Globus pallidus (tissue), 1 donor: ENCODE measurements at places on chromosomes 2 and 18.
A peak's percentile ranks its signal among the peaks of the same experiment; 100 is the strongest.

DNA sequence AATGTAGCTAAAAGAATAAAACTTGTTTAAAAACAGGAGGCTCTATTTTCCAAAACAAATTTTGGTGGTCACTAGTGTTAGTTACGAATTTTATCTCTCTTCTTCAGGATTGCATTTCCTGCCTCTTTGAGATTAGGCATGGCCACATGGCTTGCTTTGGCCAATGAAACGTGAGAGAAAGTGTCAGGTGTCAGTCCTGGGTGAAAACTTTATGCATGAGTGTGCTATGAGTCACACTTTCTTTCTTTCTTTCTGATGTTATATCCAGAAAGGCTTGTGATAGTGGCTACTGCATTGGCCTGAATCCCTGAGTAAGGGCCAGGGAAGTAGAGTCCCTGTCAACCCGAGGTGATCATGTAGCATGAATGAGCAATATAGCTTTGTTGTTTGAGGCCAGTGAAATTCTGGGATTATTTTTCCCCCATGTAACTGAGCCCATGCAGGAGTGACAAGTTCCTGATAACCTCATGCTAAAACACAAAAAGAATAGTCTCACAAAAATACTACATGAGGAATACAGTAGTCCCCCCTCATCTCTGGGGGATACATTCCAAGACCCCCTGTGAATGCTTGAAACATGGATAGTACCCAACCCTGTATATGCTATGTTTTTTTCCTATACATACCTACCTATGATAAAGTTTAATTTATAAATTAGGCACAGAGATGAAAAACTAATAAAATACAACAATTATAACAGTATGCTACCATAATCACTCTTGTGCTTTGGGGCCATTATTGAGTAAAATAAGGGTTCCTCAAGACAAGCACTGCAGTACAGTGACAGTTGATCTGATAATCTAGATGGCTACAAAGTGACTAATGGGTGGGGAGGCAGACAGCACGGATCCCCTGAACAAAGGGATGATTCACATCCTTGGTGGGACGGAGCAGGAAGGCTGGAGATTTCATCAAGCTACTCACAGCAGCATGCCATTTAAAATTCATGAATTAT lies 109.5 kb downstream of the CDC42EP3 start:
- DNase-seq, result no peak

GRCh38 chr2:85418132-85419008 lies at the start of gene SH2D6:
Gene SH2D6 (plus strand): TSS chr2:85418714. CDS start chr2:85429466, 10,752 bp downstream.
- DNase-seq, result peak; percentile 84

DNA sequence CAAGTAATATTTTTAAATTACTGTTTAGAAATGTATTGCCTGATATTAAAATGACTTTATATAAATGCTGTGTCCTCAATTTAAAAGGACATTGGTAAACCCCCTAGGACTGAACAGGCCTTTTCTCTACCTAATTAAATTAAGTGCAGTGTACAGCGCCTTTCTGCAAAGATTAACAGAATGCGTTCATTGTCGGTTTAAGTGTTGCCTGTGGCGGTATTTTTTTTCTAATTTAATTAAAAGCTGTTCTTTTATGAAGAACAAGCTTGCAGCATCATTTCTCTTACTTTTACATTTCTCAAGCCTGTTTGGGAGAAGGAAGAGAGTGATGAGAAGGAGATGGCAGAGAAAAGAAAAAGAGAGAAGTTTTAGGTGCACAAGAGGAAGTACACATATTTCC lies 344.9 kb downstream of the CPS1 start:
- DNase-seq, result no peak

- no peak for DNase-seq
These were observed 43.7 kb upstream of the FOSL2 start for GRCh38 chr2:28348921-28349320.

DNA sequence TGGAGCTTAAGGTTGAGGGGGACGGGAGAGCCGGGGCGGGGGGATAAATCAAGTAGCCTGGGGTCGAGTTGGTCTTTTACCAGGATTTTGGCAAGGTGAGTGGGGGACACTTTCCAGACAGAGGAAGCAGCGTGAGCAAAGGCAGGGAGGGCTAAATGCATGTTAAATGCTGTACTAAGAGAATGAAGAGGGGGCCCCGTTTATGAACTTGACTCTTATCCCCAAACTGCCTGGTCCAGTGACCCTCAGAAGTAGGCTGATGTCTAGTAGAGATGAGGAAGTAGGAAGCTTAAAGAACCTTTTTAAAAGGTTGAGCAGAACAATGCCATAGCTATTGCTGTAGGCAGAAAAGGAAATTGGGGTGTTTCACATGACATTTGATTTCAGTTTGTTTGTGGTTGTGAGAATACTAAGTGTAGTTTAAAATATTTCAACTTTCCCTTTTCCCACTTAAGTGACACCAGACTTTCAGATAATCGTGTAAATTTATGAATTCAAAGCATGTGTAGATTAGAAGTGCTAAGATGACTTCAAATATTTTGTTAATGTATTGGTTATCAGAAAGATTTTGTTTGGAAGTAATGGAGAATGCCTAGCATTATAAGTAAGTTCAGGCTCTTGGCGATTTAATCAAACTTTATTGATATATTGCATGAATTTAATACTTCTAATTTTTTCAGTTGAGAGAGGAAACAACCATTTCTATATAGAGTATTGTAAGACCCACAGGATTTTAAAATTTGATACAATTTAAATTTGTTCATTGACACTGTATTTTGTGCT lies 1.8 kb downstream of the REL start:
- peak; percentile 34 for DNase-seq

DNA sequence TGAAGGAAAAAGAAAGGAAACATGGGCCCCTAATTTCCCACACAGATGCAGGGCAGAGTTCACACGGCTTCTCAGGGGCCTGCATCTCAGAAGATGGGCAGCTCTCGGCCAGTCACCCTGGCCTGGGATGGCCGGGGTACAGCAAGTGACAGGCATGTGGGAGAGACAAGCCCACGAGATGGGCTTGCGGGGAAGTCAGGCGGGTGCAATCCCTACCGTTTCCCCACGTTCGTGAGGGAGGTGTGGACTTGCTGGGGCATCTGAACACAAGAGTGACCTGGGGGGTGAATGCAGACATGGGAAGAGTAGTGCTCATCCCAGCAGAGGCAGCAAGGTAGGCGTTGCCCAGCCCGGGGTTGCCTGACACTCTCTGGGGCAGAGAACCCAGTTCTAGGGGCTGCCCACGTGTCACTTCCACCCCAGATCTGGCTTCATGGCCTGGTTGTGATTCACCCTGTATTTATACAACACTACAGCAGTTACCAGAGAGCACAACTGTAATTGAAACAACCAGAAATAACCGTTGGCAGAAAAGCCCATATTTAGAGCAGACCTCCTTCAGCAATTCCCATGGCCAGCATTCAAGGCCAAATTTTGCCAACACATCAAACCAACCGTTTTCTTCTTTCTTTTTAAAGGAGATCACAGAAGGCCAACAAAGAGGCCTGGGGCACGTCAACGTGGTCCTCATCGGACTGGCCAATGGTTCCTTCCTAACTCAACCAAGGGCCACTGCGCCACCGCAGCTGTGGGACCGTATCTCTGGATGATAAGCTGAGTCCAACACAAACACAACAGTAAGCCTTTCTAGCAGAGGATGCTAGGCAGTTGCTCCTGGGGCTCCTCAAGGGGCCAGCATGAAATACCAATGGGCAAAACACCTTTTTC lies 58.4 kb downstream of the PARD6G start:
- DNase-seq, result no peak

- DNase-seq, result no peak
These were observed 4.0 kb upstream of the FHL2 start for GRCh38 chr2:105402809-105403208.

DNA sequence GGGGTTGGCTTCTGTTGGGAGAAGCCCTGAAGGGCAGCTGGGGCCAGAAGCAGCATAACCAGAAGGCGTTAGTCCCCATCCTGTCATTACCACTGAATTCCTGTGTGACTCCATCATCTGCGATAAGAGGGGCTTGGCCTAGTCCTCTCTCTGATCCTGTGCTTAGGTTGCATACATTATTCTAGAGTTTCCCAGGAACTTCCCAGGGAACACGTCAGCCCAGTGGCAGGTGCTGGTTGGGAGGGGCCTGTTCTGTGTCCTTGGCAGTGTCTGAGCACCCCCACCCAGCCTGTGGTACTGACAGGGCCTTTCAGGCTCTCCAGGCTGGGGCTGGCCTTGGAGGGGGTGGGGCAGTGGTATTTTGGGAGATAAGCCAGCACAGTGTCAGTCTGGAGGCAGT lies 4.5 kb upstream of the TOGARAM2 start:
- no peak for DNase-seq

- no peak for DNase-seq
These were observed 33.8 kb upstream of the TEX51 start for GRCh38 chr2:126864861-126865260.

DNA sequence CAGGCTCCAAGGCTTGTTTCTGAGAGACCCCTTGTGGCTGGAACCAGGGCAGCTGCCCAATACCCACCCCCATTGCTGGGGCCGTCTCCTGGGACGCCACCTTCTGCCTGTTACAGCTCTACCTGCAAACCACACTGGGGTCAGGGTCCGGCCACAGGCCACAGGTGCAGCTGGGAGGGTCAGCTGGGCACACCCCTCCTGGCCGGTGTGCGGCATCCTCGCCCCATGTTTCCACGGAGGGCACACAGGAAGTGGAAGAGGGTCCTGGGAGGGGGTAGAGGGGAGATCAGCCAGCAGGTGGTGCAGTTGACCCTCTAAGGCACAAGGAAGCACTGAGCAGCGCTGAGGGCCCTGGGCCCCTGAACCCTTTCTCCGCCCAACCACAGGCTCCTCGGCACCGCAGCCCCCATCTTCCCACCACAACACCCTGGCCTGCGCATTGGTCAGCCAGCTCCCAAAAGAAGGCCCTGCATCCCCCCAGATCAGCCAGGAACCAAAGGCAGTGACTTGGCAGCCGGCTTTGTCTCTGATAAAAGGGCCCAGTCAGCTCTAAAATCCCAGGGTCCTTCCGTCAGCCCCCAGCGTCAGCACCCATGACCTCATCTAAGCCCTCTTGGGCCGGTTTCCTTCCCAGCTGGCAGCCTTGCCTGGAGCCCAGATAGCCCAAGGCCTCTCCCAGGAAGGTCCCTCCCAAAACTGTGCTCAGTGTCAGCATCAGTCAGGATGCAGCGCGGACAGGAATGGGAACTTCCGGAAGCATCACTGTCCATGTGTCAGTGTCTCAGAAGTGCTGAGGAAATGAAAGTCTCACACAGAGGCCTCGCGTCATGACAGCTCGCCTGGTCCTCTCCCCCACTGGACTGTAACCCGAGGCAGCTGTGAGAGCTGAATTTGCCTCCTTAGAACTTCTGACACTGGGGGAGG lies 1.7 kb downstream of the ERFE start:
- no peak for DNase-seq

DNA sequence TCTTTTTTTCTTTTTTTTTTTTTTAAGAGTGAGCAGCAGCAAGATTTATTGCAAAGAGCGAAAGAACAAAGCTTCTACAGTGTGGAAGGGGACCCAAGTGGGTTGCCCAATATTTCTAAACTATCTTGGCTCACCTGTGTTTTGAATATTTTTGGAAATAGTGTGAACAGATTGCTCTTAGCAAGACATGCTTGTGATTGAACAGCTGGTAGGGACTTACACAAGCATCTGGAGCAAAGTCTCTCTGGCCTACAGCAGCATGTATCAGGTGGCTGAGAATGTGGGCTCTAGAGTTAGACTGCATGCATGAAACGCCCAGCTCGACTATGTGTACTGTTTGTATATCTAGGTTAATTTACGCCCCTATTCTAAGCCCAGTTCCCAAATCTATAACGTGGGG lies 40.3 kb upstream of the FBXO11 start:
- DNase-seq, result no peak

- DNase-seq, result no peak
These were observed at the start of gene CYS1 for GRCh38 chr2:10079870-10080535. Gene CYS1 (minus strand): TSS chr2:10080411. CDS start chr2:10080223, 188 bp downstream.
